Motor neuron (in vitro differentiated cells): ENCODE measurements at places on chromosomes 5 and 9. TPM values are rescaled to one million over a fixed set of nuclear protein-coding genes. Genes with fewer than 3 reads are reported as not detected.

GRCh38 chr5:154934881-154935280, 3.1 kb downstream of the GEMIN5 start:
- ATAC-seq = no peak

DNA sequence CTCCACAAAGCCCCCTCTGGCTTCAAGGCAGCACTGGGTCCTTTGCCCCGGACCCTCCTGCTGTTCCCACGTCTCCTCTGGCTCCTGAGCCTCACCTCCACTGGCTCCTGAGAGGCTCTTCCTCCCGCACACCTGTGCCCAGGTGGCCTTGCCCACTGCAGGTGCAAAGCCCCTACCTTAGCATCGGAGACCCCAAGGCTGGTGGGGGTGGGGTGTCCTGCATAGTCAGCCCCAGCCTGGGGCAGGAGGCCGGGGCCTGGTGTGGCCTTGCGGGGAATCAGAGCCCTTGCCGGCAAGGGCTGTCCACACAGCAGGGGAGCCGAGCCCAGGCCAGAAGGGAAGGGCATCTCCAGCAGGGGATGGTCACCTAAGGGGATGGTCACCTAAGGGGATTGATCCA, 41.3 kb upstream of the CEP72 start:
- no peak for ATAC-seq

DNA sequence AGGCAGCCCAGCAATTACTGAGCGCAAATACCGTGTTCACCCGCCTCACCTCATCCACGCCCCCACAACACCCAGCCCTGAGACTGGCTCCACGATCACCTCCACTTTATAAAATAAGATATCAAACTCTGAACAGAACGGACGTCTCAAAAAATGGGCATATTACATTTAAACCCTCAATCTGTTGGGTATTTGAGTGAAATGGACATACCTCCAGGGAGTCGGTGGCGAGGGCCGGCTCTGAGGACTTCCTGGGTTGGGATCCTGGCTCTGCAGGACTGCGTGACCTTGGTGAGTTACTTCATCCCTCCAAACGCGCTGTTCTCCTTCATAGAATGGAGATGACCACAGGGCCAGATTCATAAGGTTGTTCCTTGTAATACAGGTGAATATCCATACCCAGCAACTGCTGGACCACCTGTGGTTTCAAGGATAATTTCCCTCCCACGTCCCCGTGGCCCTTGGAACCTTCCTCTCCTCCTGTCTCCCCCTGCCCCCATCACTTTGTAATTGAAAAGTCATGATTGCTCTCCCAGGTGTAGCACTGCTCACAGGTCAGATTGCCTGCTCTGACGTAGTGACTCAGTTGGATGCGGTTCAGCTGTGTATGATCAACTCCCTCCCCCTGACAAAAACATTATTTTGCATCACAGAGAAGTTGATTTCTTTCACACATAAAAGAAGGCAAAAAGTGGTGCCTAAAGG, 135.6 kb downstream of the KCNIP1 start:
- peak; percentile 10 for ATAC-seq

DNA sequence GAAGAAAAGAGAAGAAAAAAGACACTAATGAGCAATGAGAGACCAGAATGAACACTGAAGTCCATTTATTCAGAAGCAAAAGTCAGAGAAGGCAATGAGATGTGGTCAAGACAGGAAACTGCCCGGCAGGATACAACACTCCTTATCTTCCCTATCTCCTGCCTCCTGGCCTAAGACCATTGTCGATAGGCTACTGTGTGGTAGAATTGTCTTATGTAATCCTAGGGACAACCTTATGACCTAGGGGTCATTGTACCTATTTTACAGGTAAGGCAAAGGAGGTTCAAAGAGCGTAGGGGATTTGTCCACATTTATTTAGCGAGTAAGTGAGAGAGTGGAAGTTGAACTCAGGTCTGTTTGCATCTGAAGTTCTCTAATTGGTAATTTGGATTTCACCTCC, 63.0 kb upstream of the PTPN3 start:
- ATAC-seq = no peak

Gene AFF4
- 73.5 and 80.4 TPM in 2 replicates for total RNA-seq

Gene CTXN3
- 0.54 and 2.2 TPM in 2 replicates for total RNA-seq

GRCh38 chr9:20570756-20571155, 51.5 kb downstream of the MLLT3 start:
- ATAC-seq = peak; percentile 51

- peak; percentile 90 for ATAC-seq
These were observed 291.9 kb downstream of the COX7C start for GRCh38 chr5:86909418-86910295.

- no peak for ATAC-seq
These were observed 221.1 kb downstream of the CDK5RAP2 start for GRCh38 chr9:120358877-120359276.

DNA sequence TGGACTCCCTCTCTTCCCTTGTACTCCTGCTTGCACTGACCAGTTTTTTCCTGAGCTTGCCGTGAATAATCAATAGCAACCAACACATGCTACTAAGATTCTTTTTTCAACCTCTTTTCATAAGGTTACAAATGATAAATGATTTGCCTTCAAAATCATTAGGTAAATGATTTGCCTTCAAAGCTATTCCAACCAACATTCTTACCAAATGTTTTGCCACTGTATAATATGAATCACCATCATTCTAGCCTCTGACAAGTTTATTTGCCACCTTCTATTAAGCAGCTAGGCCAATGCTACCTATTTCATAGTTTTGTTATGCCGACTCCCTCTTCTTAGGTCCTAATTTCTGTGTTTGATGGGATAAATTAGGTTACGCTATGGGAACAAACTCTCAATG, 385.1 kb downstream of the DTWD2 start:
- ATAC-seq = no peak

Gene MCIDAS
- not detected in 2 replicates for total RNA-seq

DNA sequence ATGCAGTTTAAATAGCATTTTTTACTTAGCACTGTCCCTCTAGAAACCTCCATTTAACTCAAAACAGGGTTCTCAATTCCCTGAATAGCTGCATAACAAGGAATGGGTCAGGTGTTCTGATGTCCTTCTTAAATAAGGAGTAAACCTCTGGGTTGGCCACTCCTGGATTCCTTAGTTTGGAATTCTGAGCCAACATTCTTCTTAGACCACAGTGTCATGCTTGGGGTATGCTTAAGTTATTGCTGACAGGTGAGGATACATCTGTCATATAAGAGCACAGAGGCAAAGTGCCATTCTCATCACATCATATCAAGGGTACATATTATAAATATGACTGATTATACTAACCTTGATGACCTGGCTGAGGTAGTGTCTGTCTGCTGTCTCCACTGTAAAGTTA, 179.9 kb upstream of the SEMA6A start:
- no peak for ATAC-seq

DNA sequence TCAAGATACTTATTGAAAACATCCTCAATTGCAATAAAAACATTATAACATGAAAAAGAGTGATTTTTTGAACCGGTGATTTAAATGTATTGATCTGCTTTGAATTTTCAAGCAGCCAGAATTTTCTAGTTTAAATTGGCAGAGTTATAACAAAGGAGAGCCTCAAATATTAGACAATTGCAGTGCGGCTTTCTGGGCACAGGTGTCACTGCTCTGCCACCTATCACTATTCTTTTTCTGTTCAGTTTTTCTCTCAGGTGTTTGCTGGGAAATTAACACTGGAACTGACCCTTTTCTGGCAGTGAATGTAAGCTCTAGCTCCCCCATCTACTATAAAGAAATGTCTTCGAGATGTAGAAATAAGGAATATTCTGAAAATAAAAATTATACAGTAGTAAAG, 23.0 kb downstream of the ZBED3 start:
- ATAC-seq = no peak

DNA sequence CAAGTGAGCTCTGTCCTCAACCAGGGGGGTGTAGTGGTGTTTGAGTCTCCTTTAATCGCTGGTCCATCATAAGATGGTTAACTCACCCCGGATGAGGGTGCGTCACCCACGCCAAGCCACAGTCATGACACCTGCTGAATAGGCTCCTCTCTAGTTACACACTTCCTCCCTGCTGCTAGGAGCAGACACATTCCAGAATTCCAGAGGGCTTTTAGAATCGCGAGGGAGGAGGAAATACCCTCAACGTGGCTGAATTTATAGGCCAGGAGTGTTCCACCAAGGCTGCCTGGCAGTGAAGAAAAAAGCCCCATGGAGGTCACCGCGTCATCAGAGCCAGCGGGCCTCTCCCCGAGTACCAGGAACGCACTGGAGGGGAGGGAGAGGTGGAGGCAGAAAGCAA, 5.1 kb downstream of the GLRX start:
- no peak for ATAC-seq
